Lung microvascular endothelial cell (primary cell): ENCODE measurements at places on chromosomes 2 and 18. TPM values are rescaled to one million over a fixed set of nuclear protein-coding genes. Genes with fewer than 3 reads are reported as not detected.

- no peak for DNase-seq
Observed at GRCh38 chr2:237180187-237180586, 94.5 kb downstream of the COPS8 start.

DNA sequence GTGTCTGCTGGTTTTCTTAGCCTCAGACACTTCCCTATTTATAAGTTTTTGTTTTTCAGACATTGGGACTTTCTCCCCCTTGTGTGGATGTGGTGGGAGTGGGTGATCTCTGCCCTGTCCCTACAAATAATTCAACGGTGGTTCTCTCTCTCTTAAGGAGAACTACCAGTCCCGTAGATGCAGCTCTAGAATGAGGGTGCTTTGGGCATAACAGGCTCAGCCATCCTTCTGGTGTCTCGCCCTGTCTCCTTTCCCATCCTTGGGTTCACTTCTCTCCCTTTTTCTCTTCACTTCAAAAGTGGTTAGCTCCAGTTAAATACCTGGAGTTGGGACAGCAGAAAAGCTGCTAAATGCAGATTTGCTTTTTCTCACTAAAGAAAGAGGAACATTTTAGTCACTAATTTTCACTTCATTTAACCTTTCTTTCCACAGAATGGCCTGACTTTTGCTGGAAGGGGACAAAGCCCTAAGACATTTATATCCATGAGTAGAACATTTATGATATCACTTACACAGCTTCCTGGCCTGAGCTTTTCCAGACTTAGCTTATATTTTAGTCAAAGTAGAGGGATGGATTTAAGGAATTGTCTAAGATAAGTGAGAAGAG, 121.2 kb upstream of the CXCR4 start:
- DNase-seq: no peak

DNA sequence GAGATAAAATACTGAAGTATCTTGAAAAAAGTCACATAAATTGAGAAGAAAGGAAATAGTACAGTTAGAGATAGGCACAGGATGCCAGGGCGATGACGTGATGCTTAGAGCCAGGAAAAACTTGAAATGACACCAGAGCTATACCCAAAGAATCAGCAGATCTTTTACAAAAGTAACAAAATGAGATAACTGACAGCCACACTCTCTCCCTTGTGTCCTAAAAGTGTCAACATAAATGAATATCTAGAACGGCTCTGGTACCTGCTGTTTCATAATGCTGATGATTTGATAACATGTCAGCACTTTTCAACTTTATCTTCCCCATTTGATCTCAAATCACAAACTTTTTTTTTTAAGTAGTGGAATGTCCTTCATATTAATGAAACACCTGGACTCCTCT, 45.6 kb upstream of the ZC3H15 start:
- DNase-seq: peak; percentile 14

DNA sequence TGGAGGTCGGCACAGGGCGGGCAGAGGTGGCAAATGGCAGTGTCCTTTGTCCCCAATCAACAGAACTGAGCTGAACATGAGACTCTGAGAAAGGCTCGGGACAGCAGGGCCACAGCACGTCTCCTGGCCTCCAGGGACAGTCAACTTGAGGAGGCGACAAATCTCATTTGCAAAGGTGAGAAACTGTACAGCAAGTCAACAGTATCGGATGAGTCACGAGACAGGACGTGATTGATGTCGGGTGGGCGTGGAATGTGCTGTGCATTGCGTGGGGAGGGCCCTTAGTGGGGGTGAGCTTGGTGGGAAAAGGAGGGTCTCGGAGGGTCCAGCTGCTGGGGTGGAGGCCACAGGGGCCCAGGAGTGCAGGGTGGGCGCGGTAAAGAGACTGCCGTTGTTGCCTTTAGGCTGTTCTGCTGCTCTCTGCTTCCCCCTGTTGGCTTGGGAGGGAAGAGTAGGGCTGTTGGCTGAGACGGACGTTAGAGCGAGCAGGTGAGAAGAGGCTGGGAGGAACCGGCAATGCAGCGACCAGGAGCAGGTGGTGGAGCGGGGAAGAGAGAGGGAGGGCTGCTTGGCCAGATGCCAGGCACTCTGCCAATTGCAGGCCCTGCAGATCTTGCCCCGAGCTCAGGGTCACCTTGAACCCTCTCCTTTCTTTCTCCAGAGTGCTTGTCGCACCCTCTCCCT, 164.3 kb downstream of the BCL2 start:
- peak; percentile 37 for DNase-seq

DNA sequence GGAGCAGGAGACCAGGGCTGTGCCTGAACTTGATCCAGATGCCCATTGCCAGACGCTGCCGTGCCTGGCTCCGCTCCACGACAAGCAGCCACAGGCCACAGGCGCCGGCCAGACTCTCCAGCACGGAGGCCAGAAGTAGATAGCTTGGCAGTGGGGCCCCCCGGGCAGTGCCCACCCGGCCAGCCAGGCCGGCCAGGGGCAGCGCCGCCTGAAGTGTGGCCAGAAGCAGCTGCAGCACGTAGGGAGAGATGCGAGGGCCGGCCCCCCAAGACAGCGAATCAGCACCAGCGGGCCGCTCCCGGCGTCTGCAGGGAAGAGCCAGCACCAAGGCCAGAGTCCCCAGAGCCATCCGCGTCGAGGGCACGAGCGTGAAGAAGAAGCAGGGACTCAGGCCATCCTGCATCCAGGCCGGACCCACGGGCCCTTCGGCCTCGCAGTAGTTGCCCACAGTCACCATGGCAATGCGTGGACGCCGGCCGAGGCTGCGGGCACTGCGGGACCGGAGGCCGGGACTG, 484 bp downstream of the ABCB6 start:
- DNase-seq: peak; percentile 79

DNA sequence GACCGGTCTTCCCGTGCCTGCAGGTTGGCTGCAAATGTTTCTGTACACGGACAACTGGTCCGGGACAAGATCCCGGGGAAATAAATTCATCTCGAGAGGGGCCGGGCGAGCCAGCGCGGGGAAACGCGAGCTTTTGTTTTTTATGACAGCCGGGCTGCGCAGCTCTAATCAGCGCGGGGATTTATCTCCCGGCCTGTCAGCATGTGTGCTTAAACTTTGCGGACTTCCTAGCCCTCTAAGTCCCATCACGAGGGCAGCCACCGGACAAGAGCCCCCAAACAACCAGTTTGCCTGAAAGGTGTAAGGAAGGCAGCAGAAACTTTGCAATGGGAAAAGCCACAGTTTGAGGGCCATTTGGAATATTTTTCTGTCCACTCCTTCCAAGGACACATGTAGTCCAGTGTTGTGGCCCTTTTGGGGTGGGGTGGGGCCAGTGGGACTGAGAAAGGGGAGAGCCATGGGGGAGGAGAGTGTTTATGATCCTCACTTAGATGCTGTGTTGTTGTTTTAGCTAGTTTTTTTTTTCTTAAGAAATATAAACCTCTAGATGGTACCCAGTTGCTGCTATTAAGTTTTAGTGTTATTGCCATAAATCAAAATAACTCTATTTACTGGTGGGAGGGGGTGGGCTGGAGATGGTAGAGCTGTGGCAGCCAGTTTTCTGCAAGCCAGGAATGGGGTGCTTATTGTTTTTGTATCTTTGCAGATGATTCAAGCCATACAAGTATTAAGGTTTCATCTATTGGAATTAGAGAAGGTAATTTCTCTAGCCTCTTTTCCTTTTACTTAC, 6.0 kb downstream of the MEIS1 start:
- DNase-seq: peak; percentile 53

DNA sequence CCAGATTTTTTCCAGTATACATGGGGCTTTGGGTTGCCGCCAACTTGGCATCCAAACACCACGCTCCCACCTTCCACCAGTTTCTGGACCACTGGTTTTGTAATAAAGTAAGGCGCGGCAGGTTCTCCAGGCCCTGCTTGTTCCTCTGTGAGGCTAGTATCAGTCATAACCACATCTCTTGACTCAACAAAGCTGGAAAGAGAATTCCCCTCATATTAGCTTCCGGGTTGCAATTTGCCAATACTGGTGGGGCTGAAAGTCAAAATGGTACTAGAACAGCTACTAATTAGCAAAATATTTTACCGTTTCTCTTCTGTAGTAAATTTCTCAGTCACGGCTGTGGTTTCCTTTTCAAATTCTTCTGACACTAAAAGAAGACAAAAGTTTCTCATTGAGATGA, 25.0 kb downstream of the TTN start:
- no peak for DNase-seq

AQP12A gene
- not detected in 2 replicates for total RNA-seq

COL3A1 gene
- total RNA-seq: 2.2 and 6.2 TPM in 2 replicates

FZD7 gene
- under 0.01 and 0.20 TPM in 2 replicates for total RNA-seq

FLACC1 gene
- 0.22 and 0.60 TPM in 2 replicates for total RNA-seq
